Stimulated activated CD8-positive, alpha-beta memory T cell treated with anti-CD3 and anti-CD28 coated beads, Interleukin-2, amount 100 ng/mL, for 48 hours (primary cell): ENCODE measurements at places on chromosomes 7 and 10.
A peak's percentile ranks its signal among the peaks of the same experiment; 100 is the strongest.

DNA sequence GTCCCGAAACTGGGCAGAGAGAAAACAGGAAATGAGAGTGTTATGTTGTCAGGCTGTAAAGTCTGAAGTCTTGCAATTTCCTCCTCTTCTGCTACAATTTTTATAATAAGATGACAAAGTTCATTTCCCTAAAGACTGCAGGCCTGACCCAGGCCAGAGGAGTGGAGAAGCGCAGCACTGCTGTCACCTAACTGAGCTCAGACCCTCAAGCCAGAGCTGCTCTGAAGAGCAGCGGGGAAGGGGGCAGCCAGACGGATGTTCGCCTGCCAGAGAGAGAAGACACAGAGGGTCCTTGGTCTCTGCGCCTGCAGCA, 12.6 kb upstream of the AOAH start:
- no peak for DNase-seq

DNA sequence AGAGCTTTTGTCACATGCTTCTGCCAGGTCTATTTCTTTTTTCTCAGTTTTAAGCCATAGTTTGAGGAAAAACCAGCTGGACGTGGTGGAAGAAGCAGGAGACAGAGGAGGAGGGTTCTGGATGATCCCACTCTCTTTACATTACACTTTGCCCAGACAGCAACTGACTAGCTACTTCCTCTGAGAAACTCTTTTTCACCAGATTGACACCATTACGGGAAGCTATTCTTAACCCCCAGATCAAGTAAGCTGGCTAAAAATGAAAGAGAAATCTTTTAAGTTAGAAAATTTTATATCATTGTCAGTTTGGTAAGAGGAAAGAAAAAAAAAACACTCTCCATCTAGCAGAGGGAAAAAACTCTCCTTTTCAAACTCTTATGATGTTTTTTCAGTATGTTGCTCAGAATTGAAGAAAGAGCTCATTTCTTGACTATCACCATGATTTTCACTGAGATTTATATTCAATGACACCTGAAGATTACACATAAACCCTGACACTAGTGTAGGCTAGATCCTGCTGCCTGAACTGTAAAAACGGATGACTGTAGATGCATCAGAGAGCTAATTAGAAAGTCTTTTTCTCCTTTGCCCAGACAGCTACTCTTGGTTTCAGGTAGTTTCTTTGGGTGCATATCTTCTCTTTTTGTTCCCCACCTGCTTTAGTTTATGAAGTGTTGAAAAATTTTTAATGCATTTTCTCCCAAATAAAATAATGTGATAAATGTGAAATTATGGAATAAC, 203.1 kb downstream of the TFEC start:
- DNase-seq = no peak

GRCh38 chr7:101957744-101958525, 140.5 kb downstream of the CUX1 start:
- DNase-seq = no peak

DNA sequence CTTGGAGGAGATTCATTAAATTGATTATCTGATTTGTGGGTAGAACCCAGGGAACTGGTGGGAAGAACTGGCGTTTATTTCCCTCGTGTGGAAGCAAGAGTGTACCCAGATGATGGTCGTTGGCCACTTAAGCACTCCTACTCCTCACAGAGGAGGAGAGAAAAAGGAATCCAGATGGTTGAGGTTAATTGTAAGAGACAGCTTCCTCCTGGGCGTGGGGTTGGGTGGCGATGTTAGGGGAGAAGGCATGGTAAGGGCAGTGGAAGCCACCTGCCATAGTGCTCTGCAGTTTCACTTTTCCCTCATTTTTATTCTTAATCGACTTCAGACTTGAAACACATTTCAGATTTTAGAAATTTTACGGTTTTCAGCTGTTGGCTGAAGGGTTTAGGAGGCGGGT, 104.1 kb downstream of the DOCK1 start:
- no peak for DNase-seq

DNA sequence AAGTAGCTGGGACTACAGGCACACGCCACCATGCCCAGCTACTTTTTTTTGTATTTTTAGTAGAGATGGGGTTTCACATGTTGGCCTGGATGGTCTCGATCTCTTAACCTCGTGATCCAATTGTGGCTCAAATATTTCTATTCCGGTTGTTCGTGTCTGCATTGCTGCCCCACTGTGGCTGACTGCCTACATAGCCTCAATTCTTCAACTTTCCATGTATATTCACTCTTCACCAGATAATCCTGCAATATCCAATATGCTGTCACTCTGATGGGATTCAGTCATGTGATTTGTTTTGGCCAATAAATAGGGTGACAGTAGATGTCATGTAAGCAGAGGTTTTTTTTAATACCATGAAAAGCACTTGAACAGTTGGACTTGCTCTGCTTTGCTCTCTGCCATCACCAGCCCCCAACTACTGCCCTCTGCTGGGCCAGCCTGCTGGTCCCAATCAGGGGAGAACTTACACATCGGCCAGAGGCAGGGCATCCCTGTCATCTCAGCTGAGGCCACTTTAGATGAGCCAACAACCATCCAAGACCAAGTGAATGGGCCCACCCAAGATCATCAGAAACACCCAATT, 56.7 kb downstream of the NSUN6 start:
- no peak for DNase-seq

DNA sequence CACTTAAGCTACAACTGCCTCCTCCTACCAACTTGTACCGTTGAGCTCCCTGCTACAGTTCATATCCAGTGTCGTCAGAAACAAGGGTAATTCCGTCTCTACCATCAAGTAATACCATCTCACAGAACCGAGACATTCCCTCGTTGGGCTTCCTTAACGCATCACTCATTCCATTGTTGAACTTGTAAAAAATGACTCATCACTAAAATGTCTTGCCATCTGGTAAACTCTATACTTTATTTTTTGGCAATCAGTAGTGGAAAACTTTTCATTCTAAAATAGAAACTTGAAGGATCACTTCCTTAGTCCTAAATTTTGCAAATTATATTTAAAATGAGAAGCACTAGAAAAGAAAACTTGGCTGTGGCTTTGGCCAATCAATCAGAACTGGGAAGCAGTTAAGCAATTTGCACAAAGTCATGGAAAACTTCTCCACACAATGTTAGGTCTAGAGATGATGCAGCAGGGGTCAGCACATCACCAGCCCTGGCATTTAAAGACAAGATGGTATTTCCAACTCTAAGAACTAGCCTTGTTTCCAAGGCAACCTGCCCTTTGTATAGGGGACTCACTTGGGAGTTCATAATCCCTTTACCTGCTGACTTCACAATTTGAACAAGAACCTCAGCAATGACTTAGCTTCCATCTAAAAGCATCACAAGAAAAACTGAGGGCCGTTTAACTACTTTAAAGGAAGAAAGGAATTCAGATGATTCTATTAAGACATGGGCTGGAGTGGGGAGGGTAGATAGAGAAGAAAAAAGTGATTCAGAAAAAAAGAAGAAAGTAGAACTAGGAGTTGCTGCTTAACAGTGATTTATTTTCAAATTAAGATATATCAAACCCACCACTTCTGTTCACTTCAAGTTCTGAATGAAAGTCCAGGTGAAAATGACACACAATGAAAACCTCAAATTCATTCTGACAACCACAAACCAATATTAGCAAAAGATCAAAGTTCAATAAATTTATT, 288.1 kb downstream of the PARD3 start:
- DNase-seq = no peak

- no peak for DNase-seq
Measured at GRCh38 chr7:7768977-7769709, 50.7 kb upstream of the RPA3 start.

GRCh38 chr10:36578306-36578705, 547.1 kb upstream of the ANKRD30A start:
- no peak for DNase-seq

DNA sequence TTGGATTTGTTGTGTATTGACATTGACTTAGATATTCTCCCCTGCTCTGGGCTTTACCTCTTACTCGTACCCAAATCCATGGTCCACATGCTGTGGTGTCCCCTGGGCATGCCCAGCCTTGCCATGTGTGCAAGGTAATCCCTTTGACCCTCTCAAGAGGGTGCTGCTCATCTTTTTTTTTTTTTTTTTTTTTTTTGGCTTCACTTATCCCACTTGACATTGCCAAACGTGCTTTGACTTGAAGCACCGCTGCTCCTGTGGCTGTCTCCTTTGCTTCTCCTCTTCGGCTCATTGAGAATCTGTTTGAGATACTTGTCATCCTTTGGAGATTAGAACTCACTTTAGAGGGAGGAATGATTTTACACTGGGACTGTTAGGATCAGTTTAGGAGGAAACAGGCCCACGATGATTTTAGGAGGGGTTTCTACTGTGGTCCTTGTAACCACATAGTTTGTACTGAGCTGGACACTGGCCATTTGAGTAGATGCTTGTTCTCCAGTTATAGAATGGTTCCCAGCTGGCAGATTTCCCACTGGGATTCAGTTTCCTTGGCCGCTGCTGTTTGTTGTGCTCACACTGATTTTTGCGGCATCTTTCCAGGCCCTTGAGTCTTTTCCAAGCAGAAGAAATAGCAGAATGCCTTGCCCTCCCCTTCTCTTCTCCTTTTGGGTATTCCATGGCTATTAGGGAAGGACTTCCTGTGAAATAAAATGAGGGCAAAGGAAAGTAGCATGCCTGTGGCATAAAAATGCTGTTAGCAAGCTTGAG, 184.8 kb downstream of the AUTS2 start:
- DNase-seq = no peak

- no peak for DNase-seq
Measured at GRCh38 chr7:139722604-139723003, 55.2 kb downstream of the HIPK2 start.

DNA sequence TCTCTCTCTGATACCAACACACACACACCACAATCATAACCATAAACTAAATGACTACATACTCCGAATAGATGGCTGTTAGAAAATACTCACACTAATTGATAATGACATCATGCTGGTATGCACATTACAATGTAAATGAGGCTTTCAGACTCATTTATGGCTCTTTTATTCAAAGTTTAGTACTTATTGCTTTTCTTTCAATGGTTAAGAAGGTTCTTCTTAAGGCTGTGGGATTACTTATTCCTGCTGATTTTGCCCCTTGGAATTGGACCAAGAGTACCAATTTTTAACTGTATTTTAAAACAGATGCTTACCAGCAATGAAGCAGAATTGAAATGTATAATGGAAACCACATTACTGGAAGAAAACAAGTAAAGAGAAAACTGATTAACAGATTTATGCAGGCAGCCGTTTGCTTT, 20.6 kb upstream of the CABCOCO1 start:
- DNase-seq = no peak

DNA sequence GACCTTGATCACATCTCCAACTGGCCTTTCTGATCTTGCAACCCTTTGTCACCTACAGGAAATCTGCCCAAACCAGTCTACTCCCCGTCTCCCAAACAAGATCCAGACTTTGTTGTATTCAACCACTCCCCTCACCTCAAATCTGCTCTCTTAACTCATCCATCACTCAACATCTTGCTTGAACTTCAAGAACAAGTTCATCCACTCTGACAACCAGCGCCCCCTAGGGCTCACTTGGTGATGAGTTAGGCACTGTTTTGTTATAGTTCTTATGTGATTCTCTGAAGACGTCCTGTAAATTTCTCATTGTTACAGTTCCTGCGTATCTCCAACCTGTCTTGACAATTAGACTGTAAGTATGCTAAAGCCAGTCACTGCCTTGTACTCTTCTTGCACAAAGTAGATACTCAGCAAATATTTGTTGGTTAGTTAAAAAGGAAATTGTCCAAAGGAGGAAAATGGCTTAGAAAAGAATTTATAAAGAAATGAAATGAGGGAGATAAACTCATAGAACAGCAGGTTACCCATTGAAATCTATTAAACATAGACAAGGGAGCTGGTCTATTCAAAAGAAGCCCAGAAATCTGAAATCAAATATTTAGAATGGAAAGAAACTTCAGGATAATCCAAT, 5.3 kb downstream of the FRMD4A start:
- peak; percentile 48 for DNase-seq

DNA sequence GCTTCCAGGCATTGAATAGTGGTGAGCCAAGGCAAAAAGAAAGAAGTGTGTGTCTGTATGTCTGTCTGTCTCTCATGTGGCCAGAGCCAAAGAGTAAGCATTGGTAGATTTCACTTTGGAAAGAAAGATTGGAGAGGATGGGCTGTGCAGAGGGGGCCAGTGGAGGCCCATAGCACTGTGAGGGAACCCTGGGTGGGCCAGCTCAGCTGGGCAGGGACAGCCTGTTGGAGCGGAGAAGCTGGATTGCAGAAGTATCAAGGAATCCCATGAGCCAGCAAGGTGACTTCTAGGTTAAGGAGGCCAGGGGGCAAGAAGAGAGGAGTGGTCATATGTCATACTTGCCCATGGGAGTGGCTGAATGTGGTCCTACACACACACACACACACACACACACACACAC, 1.5 kb upstream of the GRID1 start:
- DNase-seq = no peak

GRCh38 chr10:3797750-3798149, 12.7 kb upstream of the KLF6 start:
- no peak for DNase-seq

GRCh38 chr7:29639886-29640595, 76.4 kb downstream of the PRR15 start:
- DNase-seq = no peak

- DNase-seq = no peak
Measured at GRCh38 chr10:70057306-70057705, 4.7 kb downstream of the MACROH2A2 start.

GRCh38 chr7:7769710-7770627, 51.6 kb upstream of the RPA3 start:
- no peak for DNase-seq

- DNase-seq = no peak
Measured at GRCh38 chr10:23035569-23035968, 59.8 kb upstream of the MSRB2 start.

DNA sequence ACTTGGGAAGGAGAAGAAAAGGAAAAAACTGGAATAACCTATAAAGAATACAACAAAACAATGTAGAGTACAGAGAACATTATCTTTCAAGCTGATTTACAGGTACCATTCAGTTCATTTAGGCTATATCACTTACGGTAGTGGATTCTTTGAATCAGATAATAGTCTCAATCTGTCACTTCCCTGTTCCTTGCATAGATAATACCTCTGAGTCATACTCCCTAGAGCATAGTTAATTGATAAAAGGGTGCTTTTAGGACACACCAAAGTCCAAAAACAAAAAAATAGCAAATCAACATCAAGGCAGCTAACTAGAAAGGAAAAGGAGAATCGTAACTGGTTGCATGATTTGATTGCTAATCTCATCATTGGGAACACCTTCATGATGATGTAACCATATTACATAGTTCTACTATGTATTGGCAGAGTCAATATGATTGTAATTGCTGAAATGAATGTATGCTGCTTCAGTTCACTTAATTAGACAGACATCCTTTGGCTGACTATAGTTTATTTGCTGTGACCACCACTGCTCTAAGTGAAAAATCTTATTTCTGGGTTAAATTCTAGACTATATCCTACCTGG, 844.4 kb downstream of the GATA3 start:
- DNase-seq = no peak

GRCh38 chr7:39608278-39608677, 15.1 kb upstream of the RALA start:
- no peak for DNase-seq
